Foreskin keratinocyte (primary cell): ENCODE measurements at places on chromosomes 1 and 21.
A peak's percentile ranks its signal among the peaks of the same experiment; 100 is the strongest.

GRCh38 chr1:5396593-5396992, 595.6 kb downstream of the NPHP4 start:
- no peak for DNase-seq

GRCh38 chr1:2914702-2915101, 106.6 kb upstream of the ACTRT2 start:
- DNase-seq: no peak

DNA sequence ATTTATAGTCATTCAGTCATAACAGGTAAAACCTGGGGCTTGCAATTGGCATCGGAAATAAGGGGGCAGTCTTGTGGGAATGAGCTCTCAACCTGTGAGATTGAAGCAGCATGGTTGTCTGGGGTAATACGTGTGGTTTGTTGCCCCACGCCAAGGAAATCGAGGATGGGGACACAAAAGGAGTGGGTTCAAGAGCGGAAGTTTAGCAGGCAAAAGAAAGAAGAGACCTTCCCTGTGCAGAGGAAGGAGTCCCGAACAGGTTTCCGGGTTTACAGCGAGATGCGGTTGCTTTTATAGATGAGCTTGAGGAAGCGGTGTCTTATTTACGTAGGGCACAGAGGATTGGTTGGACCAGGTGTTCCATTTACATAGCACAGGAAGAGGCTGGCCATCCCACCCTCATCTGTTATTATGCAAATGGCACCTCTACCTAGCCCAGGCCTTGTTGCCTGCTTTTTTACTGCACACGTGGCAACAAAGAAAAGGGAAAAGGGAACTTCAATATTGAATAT, 37.3 kb downstream of the IFNAR1 start:
- peak; percentile 65 for DNase-seq

DNA sequence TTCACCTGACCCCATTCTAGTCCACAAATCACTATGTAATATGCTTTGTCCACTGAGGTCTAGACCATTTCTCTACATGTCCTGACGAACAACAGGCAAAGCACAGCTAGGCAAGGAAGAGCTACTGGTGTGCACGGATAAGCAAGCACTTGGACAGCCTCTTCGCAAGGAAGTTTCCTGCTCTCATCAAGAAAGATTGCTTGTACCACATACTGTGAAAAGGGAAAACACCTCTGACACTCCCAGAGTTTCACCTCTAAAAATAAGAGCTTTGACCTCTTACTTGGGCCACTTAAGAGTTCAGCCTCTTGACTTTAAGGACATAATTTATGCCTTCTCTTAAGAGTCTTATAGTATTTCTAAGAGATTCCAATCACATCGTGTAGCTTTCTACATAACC, 36.0 kb upstream of the LPAR3 start:
- no peak for DNase-seq

DNA sequence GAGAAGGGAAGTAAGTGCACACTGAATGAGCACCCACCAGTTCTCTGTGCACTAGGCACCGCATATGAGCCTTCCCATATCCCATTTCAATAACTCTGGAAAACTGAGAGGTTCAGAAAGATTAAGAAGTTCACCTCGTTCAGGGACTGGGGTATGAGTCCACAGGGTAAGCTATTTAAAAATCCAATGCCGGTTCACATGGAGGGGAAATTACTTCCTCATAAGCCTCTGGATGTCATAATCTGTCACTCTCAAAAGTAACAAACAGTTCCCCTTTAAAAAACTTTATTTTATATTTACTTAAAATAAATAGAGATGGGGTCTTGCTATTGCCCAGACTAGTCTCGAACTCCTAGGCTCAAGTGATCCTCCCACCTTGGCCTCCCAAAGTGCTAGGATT, 1.9 kb downstream of the OR2B11 start:
- DNase-seq: no peak

DNA sequence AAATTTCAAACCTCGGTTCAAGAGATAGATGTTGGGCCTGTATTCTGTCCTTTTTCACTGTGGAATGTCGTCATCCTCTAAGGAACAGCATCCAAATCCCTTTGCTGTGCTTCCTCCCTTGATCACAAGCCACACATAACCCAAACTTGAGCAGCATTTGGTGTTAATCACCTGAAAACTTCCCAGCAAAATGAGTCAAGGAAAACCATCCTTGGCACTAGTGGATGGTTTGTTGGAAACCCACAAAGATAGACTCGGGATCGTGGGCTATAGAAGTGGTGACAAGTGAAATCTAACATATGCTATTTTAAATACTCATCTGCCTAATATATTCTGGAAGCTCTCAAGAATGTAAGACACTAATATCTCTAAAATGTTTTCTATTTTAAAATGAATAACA, 459.1 kb downstream of the SETD4 start:
- DNase-seq: no peak

- no peak for DNase-seq
Observed at GRCh38 chr1:16014509-16015482, 3.0 kb downstream of the HSPB7 start.

- no peak for DNase-seq
Observed at GRCh38 chr1:27152829-27153548, 1.9 kb downstream of the SLC9A1 start.

GRCh38 chr21:25390701-25391100, 216.6 kb downstream of the MRPL39 start:
- no peak for DNase-seq

- DNase-seq: peak; percentile 58
Observed at GRCh38 chr1:111203681-111204200, 3.3 kb upstream of the DENND2D start.

GRCh38 chr1:212162635-212163034, 122.6 kb upstream of the PPP2R5A start:
- peak; percentile 39 for DNase-seq

- DNase-seq: no peak
Observed at GRCh38 chr1:216057063-216057462, 366.2 kb downstream of the USH2A start.

- DNase-seq: no peak
Observed at GRCh38 chr1:169860187-169860586, 33.5 kb downstream of the SCYL3 start.

- DNase-seq: peak; percentile 82
Observed at GRCh38 chr1:17204546-17205440, at the start of gene PADI1. Gene PADI1, plus strand, starts transcription at chr1:17205128. Its CDS starts 90 bp downstream, at chr1:17205218.
